ENCODE measurements at places on chromosomes 11 and 22.
A peak's percentile ranks its signal among the peaks of the same experiment; 100 is the strongest.

GRCh38 chr11:130677486-130678153 is 229.2 kb downstream of the ADAMTS15 start:
- DNase-seq: peak; percentile 27

GRCh38 chr22:50257041-50257440 is 4.4 kb downstream of the MAPK12 start:
- DNase-seq: no peak

DNA sequence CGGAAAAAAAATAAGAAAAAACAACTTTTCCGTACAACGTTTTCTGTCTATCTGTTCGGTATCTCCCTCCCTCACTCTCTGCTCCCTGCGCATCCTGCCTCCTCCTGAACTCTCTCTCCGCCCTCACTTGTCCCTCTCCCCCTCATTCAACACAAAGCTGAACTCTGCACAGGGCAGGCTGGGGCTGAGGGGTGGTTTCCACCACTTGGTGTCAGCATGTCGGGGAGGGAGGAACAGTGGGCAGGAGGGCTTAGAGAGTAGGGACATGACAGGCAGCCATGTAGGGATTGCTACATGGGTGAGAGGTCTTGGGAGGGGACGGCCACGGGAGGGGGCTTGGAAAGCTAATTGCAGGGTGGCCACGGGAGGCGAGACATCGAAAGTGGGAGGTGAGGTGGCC is 17.6 kb downstream of the SLC22A12 start:
- no peak for DNase-seq

GRCh38 chr11:124791626-124792341 is 8.4 kb downstream of the MSANTD2 start:
- no peak for DNase-seq
